Fibroblast of the conjunctiva (primary cell): ENCODE measurements at places on chromosomes 7 and 10.

DNA sequence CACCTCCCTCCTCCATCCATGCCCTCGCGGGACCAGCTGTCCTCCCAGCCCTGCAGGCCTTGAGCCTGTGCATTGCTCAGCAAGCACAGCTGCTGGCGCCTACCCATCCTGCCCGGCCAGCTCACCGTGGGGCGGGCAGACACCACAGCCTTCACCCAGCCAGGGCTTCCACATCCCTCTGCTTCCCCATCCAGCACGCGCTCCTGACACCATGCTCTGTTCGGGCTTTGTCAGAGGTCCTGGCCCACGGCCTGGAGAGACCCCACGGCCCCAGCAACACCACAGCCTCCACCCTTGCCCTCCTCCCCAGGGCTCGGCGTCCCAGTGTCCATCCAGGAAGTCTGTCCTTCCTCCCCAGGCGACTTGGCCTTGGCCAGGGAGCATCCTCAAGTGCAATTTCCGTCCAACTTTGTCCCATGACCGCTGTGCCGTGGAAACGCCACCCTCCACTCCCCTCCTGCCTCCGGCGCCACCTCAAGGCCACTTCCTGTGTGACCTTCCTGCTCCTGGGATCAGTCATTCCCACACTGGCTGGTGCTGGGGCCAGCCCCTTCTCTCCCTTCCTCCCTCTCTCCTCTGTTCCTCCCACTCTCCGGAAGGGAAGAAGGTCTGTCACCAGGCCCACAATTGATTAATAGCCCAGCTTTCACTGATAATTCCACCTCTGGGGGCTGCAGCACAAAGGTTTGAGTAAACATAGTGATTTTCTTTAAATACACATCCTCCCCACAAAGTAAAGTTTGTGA lies 71.5 kb upstream of the SMNDC1 start:
- DNase-seq = no peak

DNA sequence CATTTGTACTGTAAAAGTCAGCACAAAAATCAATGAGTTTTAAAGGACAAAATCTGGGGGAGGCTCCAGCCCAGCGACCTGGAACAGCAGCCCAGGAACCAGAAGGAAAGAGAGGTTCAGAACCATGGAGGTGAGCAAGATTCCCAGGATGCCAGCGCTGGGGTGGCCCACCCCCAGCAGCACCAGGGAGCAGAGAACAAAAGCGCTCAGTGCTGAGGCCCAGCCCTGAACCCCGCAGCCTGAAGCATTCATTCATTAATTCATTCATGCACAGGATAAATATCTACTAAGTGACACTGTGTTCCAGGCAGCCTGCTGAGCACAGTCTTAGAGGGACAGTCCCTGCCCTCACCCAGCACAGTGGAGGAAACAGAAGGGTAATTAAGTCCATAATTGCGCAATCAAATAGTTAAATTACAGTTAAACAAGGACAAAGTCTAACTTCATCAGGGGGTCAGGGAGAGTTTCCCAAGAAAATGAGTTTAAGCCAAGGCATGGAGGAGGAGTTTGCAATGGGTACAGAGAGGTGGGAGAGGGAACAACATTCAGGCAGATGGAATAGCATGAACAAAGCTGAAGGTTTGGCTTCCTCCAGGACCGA lies 202.3 kb downstream of the GRID1 start:
- DNase-seq = no peak

DNA sequence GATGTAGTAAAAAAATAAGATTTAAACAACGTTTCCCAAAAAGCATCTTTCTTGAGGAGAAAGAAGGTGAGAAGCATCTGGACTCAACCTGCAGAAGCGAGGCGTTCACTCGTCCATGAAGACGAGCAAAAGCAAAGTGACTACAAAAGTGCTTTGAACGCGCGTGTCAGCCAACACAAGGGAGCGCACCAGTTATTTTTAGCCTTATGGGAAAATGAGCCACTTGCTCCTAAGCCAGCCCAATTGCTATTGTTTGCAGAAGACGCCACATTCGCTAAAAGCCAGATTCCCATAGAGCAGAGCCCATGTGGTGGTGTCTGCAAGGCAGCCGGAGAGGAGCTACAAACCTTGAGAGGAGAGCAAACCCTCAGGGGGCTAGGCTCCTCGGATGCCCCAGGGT lies 122.5 kb downstream of the FAM53B start:
- no peak for DNase-seq

DNA sequence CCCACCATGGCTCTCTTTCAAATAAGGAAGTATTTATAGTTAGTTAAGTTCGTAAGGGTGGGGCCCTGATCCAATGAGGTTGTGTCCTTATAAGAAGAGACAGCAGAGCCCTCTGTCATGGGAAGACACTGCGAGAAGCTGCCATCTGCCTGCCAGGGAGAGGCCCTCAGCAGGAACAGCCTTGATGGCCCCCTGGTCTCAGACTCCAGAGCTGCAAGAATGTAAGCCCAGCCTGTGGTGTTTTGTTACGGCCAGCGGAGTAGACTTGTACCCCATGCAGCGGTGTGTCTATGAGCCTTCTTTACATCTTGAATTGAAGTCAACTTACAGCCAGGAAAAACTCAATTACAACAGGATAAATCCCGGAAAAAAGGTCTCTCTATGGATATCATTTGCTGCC lies 14.3 kb upstream of the LARP4B start:
- no peak for DNase-seq

- DNase-seq = peak; percentile 47
Observed at GRCh38 chr10:34854147-34854601, 39.1 kb upstream of the PARD3 start.

- no peak for DNase-seq
Observed at GRCh38 chr10:77902159-77902558, 24.4 kb downstream of the DLG5 start.

- DNase-seq = no peak
Observed at GRCh38 chr7:131511774-131512535, 44.5 kb downstream of the PODXL start.
